ENCODE measurements at places on chromosomes 12 and 14.

- DNase-seq: no peak
Measured at GRCh38 chr12:78885466-78885865, 20.9 kb downstream of the SYT1 start.

GRCh38 chr14:26687301-26687837 is 89.5 kb upstream of the NOVA1 start:
- DNase-seq: no peak

DNA sequence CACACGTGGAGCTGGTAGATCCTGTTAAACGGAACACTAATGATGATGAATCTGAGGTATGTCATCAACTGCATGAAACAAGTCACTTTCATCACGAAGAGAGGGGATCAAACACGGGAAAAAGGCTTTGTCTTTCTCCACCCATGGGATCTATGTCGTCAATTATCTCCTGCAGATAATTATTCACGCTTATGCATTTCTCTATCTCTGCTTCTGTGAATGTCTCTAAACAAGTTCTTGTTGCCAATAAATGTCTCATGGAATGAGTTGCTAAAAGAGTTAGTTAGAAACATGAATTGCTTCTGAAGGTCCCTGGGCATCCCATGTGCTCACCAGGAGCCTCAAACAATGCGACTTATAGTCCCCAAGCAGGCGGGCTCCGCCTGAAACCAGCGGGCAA is 1228.2 kb upstream of the TMEM132C start:
- DNase-seq: no peak

DNA sequence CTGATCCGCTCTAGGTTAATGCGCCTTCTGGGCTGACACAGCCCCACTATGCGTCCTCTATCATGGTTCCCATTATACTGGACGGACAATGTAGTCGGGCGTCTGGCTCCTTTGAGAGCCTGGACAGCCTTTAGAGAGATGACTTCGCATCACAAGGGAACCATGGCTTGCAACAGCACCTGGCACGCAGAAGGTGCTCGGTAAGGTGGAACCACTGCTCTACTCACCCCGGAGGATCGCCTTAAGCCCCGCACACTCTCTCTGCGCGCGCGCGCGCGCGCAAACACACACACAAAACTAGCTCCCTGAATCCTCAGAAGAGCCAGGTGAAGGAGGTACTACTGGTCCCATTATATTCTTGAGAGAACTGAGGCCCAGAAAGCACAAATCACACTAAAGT is 7.1 kb downstream of the MAP3K12 start:
- DNase-seq: no peak

- no peak for DNase-seq
Measured at GRCh38 chr14:90514015-90514398, 117.2 kb downstream of the CALM1 start.
